Karpas-422 (cell line): ENCODE measurements at places on chromosomes 4 and X.
A peak's percentile ranks its signal among the peaks of the same experiment; 100 is the strongest.

DNA sequence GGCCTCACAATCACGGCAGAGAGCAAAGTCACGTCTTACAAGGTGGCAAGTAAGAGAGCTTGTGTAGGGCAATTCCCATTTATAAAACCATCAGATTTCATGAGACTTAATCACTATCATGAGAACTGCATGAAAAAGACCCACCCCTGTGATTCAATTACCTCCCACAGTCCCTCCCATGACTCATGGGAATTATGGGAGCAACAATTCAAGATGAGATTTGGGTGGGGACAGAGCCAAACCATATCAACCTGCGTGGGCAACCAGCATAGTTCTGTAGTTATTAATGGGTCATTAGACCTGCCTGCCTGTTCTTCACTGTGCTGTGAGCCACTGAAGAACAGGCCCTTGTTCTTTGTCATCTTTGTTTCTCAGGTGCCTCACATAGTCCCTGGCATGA lies 593.7 kb upstream of the BOD1L1 start:
- H3K4me1 ChIP-seq = no peaks in the 10 kb centered on the region
- DNase-seq = no peak
- no peak overlapping the region for H3K4me3 ChIP-seq
- no peaks in the 10 kb centered on the region for H3K36me3 ChIP-seq
- no peak overlapping the region for H3K27ac ChIP-seq

DNA sequence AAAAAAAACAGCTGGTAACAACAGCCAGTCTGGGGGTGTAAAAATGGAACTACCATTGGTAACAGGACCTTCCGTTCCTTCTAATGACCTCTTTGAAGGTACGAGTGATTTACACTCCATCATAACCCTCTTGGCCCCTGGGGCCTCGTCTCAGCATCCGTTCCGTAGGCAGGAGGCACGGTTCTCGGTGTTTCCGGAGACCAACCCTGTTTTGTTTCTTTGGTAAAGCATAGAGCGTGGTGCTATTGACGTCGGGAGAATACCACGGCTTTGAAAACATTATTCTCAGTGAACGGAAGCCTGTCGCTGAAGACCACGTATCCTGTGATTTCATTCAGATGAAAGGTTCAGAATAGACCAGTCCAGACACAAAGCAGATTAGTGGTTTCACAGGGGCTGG lies 198.9 kb downstream of the ASMT start:
- no peak overlapping the region for H3K27ac ChIP-seq
- H3K36me3 ChIP-seq = no peaks in the 10 kb centered on the region
- no peak for DNase-seq
- no peaks in the 10 kb centered on the region for H3K4me1 ChIP-seq
- H3K4me3 ChIP-seq = no peak overlapping the region
- H3K27me3 ChIP-seq = no peaks in the 10 kb centered on the region

DNA sequence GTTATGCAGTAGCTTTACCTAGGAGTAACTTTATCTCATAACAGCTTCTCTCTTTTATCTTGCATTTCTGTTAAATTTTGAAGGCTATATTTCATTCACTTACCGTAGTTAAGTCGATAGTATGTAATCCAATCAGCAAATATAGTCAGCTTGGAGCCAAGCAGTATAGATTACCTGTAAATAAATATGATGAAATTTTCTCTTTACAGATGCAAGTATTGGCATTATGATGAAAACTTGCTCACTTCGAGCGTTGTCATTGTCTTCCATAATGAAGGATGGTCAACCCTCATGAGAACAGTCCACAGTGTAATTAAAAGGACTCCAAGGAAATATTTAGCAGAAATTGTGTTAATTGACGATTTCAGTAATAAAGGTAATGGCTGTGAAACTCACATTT lies 42.3 kb downstream of the HMGB2 start:
- no peak overlapping the region for H3K27ac ChIP-seq
- no peak for DNase-seq
- H3K36me3 ChIP-seq = no peaks in the 10 kb centered on the region
- H3K27me3 ChIP-seq = no peaks in the 10 kb centered on the region
- H3K4me1 ChIP-seq = no peaks in the 10 kb centered on the region
- no peak overlapping the region for H3K4me3 ChIP-seq

DNA sequence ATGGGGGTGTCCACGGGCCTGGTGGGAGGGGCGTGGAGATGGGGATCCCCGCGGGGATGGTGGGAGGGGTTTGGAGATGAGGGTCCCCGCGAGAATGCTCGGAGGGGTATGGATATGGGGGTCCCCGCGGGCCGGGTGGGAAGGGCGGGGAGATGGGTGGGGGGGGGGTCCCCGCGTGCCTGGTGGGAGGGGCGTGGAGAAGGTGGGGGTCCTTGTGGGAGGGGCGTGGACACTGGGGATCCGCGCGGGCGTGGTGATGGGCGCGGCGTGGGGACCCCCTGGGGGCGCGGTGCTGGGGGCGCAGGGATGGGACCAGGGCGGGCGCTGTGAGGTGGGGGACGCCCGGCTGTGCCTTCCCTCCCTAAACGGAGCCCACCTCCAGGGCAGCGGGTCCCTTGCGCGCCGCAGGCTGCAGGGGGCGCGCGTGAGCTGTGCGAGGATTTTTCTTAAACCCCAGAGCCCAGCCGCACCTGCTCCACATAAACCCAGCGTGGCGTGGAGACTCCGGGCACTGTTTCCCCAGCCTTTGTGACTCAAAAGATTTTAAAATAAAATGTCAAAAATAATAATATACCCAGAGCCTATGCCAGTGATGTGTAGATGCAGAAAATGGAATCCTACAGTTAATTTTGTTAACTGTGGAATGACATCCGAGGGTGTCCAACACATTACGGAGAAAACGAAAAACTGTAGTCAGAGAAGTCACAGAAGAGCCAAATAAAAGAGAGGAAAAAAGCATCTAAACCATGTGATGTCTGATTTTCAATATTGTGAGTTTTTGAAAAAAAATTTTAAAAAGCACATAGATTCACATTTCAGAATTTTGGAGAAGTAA lies 1.5 kb upstream of the ASMTL start:
- peaks cover 53% of the 10 kb centered on the region for H3K4me1 ChIP-seq
- peaks cover 10% of the 10 kb centered on the region for H3K36me3 ChIP-seq
- peak overlapping the region; percentile 48; the same call in 1 of the 2 replicates for H3K4me3 ChIP-seq
- H3K27me3 ChIP-seq = no peaks in the 10 kb centered on the region
- peak; percentile 97 for DNase-seq
- peak overlapping the region; percentile 85 for H3K27ac ChIP-seq

- no peak overlapping the region for H3K27ac ChIP-seq
- no peak for DNase-seq
- H3K36me3 ChIP-seq = no peaks in the 10 kb centered on the region
- H3K4me1 ChIP-seq = no peaks in the 10 kb centered on the region
- H3K4me3 ChIP-seq = no peak overlapping the region
These were observed 354.7 kb upstream of the PITX2 start for GRCh38 chr4:110977554-110977953.

DNA sequence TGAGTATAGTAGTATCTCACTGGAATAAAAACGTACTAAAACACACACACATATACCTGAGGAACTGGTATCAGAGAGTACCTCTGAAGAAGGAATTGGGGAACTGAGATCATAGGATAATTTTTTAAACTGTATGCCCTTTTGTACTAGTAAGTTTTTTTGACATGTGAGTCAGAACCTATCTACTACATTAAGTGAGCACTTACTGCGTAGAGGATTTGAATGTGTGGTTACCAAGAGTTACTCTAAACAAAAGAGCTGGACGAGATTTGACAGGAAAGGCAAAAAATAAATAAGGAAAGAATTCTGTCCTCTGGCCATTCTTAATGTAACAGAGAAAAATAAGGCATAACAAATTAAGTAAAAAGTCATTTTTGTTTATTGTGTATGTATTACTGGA lies 546.5 kb upstream of the FAT1 start:
- H3K36me3 ChIP-seq = no peaks in the 10 kb centered on the region
- no peaks in the 10 kb centered on the region for H3K4me1 ChIP-seq
- H3K4me3 ChIP-seq = no peak overlapping the region
- no peak overlapping the region for H3K27ac ChIP-seq
- no peaks in the 10 kb centered on the region for H3K27me3 ChIP-seq

DNA sequence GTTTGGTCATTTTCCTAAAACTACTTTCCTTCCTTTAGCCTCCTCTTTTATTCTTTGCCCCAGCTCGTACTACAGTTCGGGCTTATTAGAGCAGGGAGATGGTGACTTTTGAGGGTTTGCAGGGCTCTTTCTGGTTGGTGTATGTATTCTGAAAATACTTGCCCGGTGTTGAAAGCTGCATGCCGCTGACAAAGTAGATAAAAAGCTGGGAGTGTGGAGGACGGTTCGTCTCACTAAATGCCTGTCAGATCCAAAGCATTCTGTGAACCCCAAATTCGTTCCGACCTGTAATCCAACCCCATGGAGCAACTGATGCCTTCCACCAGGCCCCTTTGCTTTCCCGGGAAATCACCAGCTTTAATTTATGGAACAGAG lies 19.2 kb downstream of the TRIM2 start:
- H3K36me3 ChIP-seq = no peaks in the 10 kb centered on the region
- H3K27me3 ChIP-seq = no peaks in the 10 kb centered on the region; the same call in 1 of the 2 replicates
- DNase-seq = no peak
- H3K4me1 ChIP-seq = peaks cover 18% of the 10 kb centered on the region

DNA sequence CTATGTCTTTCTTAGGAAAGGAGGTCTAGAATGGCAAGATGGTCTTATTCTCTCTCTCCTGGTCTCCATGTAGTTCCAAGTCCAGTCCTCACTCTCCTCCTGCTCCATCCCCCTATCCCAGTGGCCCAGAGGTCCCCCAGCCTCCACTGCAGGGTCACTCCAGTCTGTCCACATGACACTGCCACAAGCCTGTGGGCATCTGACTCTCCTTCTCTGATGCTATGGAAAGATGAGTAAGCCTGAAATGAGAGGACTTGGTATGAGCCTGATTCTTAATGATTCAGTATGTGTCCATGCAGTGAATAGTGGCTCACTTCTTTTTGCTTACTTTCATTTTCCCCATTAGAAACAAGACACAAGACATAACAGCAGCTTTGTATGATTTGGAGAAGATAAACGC lies 516.8 kb upstream of the ADGRL3 start:
- no peaks in the 10 kb centered on the region for H3K36me3 ChIP-seq
- no peak for DNase-seq
- H3K27ac ChIP-seq = no peak overlapping the region
- H3K27me3 ChIP-seq = no peaks in the 10 kb centered on the region

DNA sequence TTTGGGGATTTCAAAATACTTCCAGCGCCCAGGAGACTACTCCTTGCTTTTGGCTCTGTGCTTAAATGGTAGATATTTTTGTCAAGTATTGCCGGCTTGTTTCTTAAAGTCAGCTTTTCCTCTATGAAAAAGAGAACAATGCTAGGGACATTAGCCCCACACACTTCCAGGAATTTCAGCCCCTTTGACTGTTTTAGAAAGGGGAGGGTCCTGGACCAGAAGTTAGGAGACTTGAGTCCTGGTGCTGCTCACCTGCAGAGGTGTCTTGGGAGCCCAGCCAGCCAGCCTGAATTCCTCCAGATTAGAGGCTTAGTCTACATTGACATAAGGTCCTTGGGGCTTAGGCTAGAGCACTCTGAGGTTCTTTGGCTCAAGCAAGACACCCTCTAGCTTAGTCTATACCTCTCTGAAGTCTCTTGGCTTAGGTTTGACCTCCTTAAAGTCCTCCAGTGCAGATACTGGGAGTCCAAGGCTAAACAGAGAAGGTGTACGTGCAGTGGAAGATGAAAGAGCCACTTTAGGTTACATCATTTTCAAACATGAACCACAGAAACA lies 1.6 kb upstream of the SETD7 start:
- peak overlapping the region; percentile 77 for H3K4me3 ChIP-seq
- peaks cover 67% of the 10 kb centered on the region for H3K4me1 ChIP-seq
- 0 out of 2 replicates have a peak, but pooled peaks cover 8% of the 10 kb centered on the region for H3K36me3 ChIP-seq
- H3K27me3 ChIP-seq = no peaks in the 10 kb centered on the region

DNA sequence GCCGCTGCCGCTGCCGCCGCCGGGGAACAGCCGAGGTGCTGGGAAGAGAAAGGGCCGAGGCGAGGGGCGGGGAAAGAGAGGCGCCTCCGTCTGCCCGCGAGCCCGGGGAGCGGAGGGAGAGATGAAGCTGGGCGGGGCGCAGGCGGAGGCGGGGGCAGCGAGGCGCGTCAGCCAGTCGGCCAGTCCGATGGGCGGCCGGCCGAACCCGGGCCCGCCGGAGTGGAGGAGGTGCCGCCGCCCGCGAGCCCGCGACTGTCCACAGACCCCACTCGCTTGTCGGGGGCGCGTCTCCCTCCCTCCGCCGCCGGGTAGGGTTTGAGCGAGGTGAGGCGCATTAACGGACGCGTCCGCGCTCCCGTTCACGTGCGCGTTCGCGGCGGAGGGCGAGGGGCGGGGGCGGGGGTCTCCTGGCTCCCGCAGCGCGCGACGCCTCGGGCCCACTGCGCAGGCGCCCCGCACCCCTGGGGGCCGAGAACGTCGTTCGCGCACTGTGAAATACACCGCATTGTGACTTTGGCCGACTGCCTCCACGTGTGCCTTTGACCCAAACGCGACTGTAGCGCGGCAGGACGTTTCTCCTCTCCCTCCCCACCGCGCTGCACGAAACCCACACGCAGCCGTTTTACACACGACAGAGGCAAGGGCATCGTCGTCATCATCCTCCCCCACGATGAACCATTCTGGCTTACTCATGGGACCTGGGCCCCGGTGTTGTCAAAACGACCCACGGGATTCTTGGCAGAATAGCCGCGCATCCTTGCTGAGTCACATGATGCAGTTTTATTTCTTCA lies at the start of gene NUDT11:
TSS of gene NUDT11 (minus strand) at position 92 of the 791 bp plus-strand sequence. CDS start 148 bp downstream, outside the sequence.
- H3K4me3 ChIP-seq = no peak within 1 kb of the TSS
- no peaks in the 10 kb centered on the region for H3K27me3 ChIP-seq
- no peak within 1 kb of the TSS for H3K27ac ChIP-seq
- no peak for DNase-seq

DNA sequence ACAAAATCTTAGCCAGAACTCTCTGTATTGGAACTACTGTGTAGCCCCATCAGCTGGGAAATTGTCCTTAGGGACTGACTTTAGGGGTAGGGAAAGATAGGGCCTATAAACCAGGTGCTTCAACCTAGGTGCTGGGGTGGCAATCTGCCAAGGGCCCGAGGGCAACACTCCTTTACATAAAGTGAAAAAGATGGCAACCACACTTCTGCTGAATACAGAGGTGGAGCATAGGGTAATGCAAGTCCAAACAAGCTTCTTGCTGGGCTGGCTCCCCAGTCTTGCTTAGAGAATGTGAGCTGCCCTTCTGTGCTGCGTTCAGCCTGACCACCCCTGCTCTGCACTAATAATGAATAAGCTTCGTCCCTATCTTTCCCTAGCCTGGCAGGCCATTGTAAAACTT lies 9.8 kb downstream of the ZBTB33 start:
- no peak overlapping the region for H3K27ac ChIP-seq
- H3K27me3 ChIP-seq = no peaks in the 10 kb centered on the region
- peaks cover 10% of the 10 kb centered on the region; the same call in 1 of the 2 replicates for H3K36me3 ChIP-seq
- H3K4me3 ChIP-seq = no peak overlapping the region
- no peak for DNase-seq

DNA sequence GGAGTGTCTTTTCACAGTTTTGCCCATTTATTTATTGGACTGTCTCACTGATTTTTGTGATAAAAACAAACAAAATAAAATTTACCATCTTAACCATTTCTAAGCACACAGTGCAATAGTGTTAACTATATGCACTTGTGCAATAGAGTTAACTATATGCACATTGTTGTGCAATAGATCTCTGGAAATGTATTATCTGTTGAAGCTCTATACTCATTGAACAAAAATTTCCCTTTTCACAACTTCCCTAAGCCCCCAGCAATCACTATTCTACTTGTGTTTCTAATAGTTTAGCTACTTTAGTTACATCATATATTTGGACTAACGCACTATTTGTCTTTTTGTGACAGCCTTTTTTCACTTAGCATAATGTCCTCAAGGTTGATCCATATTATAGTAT lies 59.7 kb upstream of the BEX4 start:
- H3K27ac ChIP-seq = no peak overlapping the region
- DNase-seq = no peak
- no peaks in the 10 kb centered on the region for H3K27me3 ChIP-seq
- H3K4me1 ChIP-seq = no peaks in the 10 kb centered on the region
- H3K4me3 ChIP-seq = no peak overlapping the region
